Activated naive CD4-positive, alpha-beta T cell treated with anti-CD3 and anti-CD28 coated beads, Interleukin-2, amount 50 U/mL, for 72 hours (primary cell): ENCODE measurements at places on chromosomes 2 and 18. TPM values are rescaled to one million over a fixed set of nuclear protein-coding genes. Genes with fewer than 3 reads are reported as not detected.

- DNase-seq: no peak
Measured at GRCh38 chr18:36031903-36032302, 35.5 kb downstream of the RPRD1A start.

Gene MARCO
- not detected for total RNA-seq

Gene GCKR
- not detected for total RNA-seq

GRCh38 chr2:54012538-54013141 is 41.8 kb upstream of the PSME4 start:
- DNase-seq: no peak

DNA sequence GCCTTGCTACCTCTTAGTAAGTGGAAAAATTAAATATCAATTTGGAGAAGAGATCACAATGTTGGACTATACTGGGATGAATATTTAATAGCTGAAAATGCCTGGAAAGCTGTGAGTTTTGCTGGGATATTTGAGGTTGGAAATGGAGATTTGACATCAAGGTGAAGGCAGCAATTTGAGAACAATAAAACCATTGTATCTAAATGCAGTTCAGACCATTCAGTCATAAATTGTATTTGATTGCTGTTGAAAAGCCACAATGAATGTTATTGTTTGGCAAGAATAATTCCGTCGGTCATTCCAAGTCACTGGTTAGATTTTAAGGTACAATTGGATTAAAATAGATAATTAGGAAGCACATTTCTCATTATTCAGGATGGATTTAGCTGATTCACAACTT is 325.6 kb downstream of the HRH4 start:
- DNase-seq: no peak

DNA sequence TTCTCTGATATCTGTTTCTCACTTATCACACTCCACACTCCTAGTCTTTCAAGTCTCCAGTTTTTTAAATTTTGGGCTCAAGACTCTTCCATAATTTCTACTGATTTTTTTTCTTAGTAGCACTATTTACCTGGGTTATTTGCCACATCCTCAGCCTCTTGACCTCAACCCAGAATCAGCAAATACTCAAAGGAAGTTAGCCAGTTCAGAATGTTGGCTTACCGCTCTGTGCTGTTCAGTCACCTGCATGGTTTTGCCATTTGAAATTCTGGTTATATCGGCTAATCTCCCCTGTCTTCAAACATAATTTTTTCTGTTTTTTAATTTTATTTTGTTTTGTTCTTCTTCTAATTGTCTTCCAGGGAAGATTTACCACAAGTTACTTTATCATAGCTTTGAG is 412.6 kb downstream of the PTH2R start:
- DNase-seq: no peak

GRCh38 chr2:10192392-10193015 is 70.0 kb downstream of the RRM2 start:
- no peak for DNase-seq

DNA sequence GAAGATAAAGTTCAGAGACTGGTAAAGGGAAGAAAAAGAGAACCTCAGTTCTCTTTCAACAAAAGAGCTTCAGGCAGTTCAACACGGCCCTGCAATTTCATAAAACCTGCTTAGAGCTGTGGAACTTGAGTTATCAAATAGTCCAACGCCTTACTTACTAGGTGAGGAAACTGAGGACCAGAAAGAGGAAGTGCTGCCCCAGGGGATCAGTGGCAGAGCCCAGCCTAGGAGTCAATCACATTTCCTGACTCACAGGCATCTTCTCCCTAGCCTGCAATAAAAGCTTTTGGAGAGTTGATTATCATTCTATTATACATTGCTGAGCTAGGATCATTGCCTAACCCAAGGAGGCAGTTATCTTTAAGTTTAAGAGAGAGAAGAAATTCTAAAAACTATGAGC is 77.4 kb downstream of the TXNL1 start:
- DNase-seq: no peak

DNA sequence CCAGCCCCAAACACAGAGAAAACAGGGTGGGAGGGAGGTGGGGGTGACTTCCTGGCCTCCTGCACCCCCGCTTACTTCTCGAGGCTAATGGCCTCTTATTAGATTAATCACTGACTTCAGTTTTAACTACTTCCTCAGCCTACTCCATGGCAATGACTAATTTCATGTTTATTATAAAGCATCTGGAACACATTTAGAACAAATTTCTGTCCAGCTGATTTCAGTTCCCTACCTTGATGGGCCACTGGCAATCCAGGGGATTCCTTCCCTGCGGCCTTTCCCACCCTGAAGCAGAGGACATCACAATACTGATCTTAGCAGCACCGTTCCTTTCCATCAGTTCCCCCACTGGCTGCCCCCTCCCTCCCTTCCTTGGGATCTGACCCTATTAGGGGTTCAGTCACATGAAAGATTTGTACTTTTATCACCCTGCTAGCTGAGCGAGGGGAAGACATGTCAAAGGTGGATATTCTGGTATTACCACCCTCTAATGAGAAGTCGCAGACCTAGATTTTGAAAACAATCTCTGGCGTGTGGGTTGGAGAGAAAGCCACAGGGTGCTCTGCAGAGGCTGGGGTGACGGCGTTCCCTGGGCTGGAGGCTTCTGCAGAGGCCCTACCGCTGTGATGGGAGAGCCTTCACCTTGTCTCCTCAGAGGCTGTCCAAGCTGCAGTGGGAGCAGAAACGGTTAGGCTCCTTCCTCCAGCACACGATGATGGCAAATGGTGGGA is 67.6 kb downstream of the KIAA2012 start:
- no peak for DNase-seq

GRCh38 chr2:101327863-101328394 is 19.4 kb upstream of the RNF149 start:
- DNase-seq: no peak

DNA sequence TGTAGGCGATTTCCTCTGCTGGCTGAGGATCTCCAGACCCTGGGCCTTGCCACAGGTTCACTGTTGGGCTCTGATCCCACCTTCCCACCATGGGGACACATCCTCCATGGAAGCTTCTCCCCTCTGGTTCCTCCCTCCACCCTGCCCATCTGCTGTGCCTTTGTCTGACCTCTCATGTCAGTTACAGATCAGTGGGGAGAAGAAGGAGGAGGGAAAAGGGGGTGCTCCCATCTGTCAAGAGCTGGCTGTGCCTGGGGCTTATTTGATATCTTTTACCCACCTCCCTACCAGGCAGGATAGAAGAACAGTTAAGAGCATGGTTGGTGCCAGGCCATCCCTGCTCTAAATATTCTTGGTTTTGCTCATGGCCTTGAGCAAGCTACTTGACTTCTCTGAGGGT is 12.3 kb upstream of the DNAJB2 start:
- no peak for DNase-seq

DNA sequence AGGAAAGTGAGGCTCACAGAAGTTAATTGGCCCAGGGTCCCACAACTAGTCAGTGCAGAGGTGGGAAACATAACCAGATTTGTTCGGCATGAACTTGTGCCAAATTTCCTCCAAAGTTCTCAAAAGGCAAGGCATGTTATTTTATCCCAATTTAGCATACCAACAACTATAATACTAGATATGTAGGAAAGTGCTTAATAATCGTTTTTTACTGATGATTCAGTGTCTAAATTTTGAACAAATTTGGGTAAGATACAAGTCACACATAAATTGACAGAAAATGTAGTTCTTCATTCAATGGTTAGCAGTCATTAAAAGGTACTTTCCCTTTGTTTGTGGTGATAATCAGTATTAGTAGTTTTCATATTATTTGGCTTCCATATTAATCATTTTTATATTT is 38.5 kb upstream of the CYBRD1 start:
- DNase-seq: no peak

DNA sequence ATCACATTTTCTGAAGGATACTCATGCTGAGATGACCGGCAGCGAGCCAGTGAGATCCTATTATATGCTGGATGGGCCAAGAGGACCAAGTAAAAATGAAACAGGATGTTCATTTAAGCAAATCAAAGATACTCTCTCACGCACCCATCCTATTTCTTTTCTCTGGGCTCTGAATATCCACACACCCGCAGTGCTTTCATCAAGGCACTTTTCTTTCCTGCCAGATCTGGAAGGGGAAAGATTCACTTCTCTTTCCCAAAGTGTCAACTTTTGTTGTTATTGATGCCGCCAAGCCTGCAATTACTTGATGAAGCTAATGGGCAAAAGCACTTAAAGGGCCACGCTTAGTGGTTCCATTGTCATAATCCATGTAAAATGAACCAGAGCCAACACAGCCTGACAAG is 191.9 kb upstream of the CHAC2 start:
- DNase-seq: no peak

DNA sequence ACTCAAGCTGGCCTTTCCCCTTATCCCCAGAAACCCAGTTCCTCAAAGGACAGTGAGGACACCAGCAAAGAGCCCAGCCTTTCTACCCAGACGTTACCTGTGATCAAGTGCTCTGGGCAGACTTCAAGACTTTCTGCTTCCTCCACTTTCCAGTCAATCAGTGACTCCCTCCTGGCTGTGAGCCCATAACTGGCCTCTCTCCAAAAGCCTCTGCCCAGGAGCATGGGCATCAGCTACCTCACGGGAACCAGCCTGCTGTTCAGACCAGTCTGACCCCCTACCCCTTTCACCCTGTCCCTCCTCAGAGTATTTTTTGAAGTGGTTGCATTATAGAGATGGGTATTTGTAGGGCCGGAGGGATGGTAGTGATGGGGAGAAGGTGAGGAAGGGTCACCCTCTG is 27.7 kb upstream of the CYP27A1 start:
- DNase-seq: no peak

Gene AGXT
- not detected for total RNA-seq

Gene CD207
- not detected for total RNA-seq

DNA sequence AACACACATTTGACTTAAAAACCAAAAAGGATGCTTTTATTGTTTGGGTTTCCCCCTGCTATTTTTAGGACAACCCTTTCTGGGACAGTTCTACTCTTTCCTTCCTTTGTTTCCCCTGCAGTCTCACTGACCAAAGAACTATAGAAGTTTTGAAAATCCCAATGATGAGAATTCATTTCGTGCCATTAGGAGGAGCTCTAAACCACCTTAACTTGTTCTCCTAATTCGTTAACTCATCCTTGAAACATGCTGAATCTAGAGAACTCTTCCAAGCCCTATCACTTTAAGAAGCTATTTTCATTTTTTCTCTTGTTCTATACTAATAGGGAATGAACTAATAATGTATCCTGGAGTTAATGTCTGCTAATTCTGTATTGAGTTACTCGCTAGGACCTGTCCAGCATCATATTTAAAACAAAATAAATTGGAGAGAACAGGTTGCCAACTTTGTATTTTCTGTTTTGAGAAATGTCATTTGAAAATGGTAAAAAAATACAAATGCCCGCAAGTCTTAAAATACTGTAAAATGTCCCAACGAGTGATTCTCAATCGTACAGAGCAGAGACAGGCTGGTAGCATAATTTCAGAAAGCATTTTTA is 62.9 kb downstream of the AFTPH start:
- no peak for DNase-seq

DNA sequence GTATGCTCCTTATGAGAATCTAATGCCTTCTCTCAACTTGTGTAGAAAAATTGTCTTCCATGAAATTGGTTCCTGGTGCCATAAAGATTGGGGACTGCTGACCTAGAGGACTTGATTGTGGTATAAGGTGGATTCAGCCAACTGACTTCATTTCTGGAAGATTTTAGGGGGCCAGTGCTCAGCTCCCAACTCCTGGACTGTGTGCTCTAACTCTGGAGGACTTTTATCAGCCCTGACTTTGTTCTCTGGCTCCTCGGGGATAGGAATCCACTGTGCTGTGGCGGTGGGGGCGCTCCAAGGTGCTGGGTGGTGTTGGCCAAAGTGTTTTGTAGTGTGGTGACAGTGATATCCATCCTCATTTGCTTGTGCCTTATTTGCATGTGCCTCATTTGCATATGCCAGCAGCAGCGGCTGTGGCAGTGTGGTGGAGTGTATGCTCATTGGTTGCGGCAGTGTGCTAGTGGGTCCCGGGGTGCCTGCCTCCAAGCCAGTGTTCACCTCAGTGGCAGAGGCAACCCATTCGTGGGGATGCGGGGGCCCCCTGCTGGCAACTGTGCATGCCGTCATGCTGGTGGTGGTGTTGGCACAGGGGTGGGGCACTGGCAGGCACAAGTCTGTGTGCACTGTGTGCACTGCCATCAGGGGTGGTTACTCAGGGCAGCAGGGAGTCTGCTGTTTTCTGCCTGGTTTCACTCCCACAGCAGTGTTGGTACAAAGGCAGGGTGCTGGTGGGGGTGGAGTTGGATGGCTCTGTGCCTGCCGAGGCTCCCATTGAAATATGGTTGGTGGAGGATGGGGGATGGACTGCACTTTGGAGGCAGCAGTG is 19.6 kb downstream of the EHBP1 start:
- no peak for DNase-seq

Gene OSBPL6
- total RNA-seq: 0.52 TPM

GRCh38 chr2:165820296-165820695 is 26.2 kb upstream of the GALNT3 start:
- no peak for DNase-seq

Gene LOXHD1
- total RNA-seq: 0.10 TPM

DNA sequence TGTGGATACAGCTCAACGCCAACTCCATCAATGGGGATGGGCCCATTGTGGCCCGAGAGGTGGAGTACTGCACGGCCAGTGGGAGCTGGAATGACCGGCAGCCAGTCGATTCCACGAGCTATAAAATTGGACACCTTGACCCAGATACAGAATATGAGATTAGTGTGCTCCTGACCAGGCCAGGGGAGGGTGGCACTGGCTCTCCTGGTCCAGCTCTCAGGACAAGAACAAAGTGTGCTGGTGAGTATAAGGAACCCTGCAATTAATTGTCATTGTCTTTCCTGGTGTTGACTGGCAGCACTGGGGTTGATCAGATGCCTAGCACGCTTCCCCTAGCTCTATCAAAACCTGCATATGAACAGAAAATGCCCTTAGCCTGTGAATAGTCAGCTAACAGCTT is 388.1 kb downstream of the PTPRM start:
- DNase-seq: no peak

- no peak for DNase-seq
Measured at GRCh38 chr2:10722252-10722825, 909 bp downstream of the ATP6V1C2 start.

Gene CFAP221
- not detected for total RNA-seq

DNA sequence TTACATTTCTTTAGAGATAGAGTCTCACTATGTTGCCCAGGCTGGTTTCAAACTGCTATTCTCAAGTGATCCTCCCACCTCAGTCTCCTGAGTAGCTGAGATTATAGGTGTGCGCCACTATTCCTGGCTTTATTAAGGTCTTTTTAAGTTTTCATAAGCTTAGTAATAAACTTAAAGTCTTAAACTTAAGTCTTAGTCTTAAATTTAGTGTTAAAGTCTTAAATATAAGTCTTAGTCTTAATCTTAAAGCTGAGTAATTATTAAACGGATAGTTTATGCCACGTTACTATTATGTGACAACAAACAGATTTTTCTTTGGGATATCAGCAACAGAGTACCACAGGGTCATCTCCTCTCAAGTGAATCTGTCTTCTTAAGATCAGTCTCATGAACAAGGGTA is 12.6 kb downstream of the FARP2 start:
- no peak for DNase-seq

Gene RDH14
- 8.2 TPM for total RNA-seq

DNA sequence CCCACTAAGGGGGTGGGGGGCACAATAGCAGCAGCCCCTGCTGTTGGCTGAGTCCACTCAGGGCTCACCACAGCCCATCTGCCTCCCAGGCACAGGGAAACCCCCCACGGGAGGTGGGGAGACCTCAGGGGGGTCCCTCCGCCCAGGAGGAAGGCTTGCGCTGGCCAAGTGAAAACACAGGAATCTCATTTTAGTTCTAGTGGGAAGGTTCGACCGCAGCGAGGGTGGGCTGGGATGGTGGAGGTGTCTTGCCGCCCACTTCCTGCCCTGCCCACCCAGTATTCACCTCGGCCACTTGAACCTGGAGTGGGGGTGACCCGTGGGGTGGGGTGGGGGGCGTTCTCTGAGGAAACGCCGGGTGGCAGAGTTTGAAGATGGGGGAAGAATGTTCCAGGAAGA is 6.9 kb upstream of the BOK start:
- DNase-seq: no peak

Gene UPP2
- not detected for total RNA-seq
